ENCODE measurements at places on chromosomes 1 and 21.

DNA sequence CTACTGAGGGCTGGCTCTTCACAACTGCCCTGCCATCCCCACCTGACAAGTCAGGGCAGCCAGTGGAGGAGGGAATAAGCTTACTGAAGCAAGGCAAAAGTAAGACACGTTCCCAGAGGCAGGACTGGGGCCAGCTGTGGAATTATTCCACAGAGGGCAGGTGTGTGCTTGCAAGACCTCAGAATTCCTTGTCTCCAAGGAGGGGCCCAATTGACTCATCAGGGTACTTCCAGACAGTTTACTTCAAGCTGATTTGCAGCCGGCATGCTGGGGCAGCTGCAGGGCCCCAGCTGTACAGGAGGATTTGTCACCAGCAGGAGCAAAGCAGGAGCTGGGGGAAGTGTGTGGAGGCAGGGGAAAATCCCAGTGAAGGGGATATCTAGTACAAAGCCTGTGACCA lies 167.5 kb upstream of the CAMK1G start:
- no peak for DNase-seq

GRCh38 chr1:193614275-193614674 lies 427.9 kb upstream of the B3GALT2 start:
- DNase-seq, result no peak

DNA sequence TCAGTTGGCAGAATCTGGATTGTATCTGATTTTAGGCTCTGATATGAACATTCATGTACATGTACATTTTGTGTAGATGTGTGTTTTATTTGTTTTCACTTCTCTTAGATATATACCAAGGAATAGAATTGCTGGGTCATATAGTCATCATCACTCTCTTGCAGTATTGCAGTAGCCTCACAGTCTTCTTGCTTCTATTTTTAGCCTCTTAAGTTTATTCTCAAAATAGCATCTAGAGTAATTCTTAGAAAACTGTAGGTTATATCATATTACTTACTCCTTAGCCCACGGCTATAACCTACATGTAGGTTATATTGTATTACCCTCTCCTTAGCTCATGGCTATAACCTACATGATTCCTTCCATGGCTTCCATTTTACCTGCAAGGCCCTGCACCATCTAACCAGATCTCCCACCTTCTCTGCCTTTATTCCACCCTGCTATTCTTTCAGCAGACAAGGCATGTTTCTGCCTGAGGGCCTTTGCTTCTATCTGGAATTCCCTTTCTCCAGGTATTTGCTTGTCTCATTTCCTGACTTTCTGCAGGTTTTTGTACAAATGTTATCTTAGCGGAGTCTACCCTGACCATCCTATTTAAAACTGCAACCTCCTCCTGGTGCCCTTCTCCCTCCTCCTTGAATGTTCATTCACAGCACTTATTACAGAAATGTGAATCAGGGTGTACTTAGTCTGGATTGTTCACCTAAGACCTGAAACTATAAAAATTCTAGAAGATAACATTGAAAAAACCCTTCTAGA lies 109.0 kb upstream of the ETV3 start:
- DNase-seq, result no peak

- DNase-seq, result no peak
Observed at GRCh38 chr1:185672719-185673360, 61.4 kb upstream of the HMCN1 start.

- no peak for DNase-seq
Observed at GRCh38 chr1:243542739-243543415, 287.0 kb downstream of the SDCCAG8 start.
